ENCODE measurements at places on chromosomes 16 and 17.

DNA sequence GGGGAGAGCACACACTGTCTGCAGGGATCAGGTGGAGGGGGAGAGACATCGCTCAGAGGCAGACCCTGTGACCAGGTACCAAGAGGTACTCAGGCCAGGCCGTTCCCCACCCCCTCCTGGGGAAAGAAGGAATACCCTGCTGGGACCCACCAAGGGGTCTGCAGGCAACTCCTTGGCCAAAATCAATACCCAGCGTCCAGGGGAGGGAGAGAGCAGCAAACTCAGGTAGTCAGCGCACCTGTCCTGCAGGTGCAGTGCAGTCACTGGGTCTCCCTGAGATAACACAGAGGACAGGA, 57.5 kb upstream of the DOC2B start:
- DNase-seq, result no peak

DNA sequence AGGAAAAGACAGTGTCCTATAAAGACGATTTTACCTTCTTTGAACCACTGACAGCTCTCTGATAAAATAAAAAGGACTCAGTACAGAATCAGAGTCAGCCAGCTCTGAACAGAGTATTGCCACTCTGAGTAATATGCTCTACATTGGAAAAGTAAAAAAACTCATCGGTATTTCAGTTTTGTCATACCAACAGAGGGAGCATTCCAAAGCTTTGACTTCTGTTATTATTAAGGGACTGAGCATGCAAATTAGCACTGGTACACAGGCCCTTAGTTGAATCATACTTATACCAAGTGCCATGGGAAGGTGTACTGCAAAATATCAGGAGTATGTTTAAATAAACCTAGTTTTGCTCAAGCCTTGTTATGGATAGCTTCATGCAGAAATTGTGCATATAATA, 509.0 kb upstream of the KIF2B start:
- no peak for DNase-seq

- no peak for DNase-seq
Observed at GRCh38 chr17:73613271-73614233, 30.7 kb downstream of the SDK2 start.

GRCh38 chr16:4594433-4595410, 20.0 kb downstream of the UBALD1 start:
- DNase-seq, result no peak

- DNase-seq, result no peak
Observed at GRCh38 chr17:19364699-19365498, 2.4 kb upstream of the B9D1 start.

GRCh38 chr16:9159839-9160550, 68.6 kb downstream of the HAPSTR1 start:
- no peak for DNase-seq

DNA sequence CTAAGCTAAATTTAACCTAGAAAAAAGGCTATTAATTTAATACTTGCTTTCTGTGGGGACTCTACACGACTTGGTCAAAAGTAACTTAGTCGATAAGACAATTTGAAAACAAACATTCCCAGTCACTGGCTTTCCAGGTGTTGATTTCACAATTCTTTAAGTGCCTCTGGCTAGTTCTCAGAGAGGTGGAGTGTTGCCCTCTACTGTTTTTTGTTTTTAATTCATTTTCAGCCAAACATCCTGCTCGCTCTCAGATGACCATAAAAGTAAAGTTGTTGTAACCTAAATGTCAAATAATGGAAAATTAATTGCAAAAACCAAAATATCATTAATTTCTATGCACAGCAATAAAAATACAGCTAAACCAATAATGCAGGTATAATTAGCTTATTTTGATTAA, 107.1 kb downstream of the MYO1D start:
- no peak for DNase-seq

GRCh38 chr16:72952811-72953271, 95.1 kb downstream of the ZFHX3 start:
- peak; percentile 21 for DNase-seq

GRCh38 chr17:44203731-44204440, 4.2 kb upstream of the ATXN7L3 start:
- DNase-seq, result no peak

GRCh38 chr16:77273-77806, 685 bp upstream of the MPG start:
- no peak for DNase-seq

- DNase-seq, result no peak
Observed at GRCh38 chr16:85451641-85452363, 161.3 kb upstream of the GSE1 start.

GRCh38 chr16:69349536-69349935, 2.0 kb downstream of the TMED6 start:
- DNase-seq, result no peak

DNA sequence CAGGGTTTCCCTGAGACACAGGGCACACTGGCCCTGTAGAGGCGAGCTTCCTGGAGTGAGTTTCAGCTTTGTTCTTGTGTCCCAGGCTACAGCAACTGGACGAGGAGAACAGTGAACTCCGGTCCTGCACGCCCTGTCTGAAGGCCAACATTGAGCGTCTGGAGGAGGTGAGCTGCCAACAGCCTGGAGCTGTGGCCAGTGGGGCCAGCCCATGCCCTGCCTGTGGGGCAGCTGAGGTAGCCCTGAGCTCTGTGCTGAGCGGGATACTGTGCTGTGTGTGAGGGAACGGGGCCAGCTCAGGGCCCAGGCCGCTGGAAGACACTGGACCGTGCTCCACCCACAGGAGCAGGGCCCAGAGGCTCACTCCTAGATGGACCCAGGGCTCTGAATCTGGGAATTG, 8.7 kb upstream of the CAPN15 start:
- no peak for DNase-seq

DNA sequence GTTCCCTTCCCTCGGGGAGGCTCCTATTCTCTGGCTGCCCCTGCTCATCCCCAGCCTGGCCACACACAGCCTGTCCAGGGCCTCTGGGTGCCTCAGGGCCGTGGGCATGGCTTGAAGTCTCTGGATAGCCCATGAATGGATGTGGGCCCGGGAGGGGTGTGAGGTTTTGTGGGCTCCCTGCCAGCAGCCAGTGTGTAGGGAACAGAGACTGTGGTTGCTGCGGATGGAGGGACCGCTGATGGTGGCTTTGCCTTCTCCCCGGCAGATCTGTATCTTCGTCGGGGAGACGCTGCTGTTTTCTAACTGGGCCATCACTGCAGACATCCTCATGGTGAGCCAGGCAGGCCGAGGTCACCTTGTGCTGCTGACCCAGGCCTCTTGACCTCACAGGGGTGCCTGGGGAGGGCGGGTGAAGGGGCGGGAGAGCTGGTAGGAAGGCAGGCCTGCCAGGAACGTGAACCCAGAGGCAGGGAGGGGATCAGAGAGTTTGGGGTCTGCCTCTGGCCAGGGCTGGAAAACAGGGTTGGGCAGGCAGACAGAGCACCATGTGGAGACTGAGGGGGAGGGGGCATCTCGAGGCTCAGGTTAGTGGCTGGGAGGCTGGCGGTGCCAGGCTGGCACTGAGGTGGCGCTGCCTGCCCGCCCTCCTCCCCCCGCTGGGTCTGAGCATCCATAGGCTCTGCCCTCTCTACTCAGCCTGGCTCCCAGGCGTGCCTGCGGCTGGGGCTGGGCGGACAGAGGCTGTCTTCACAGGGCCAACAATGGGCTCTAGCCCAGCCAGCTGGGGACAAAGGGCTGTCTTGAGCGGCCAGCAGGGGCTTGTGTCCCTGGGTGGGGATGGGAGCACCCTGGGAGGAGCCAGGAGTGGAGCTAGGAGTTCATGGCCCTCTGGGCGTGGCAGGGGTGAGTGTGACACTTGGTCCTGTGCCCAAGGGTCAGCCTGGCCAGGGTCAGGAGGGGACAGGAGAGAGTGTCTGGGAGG, 21.4 kb downstream of the MYBBP1A start:
- no peak for DNase-seq

GRCh38 chr16:70750893-70751467, 50.0 kb downstream of the VAC14 start:
- DNase-seq, result no peak

All from NCI-H526 treated with DMSO at 0.1 percent for 48 hours (cell line).